ENCODE measurements at places on chromosomes 4 and X.

GRCh38 chr4:163707873-163708272, 213.4 kb downstream of the TMA16 start:
- no peak for DNase-seq

GRCh38 chr4:1298461-1298860, 8.8 kb downstream of the MAEA start:
- no peak for DNase-seq

GRCh38 chr4:116110713-116111112, 974.7 kb downstream of the TRAM1L1 start:
- DNase-seq, result no peak

DNA sequence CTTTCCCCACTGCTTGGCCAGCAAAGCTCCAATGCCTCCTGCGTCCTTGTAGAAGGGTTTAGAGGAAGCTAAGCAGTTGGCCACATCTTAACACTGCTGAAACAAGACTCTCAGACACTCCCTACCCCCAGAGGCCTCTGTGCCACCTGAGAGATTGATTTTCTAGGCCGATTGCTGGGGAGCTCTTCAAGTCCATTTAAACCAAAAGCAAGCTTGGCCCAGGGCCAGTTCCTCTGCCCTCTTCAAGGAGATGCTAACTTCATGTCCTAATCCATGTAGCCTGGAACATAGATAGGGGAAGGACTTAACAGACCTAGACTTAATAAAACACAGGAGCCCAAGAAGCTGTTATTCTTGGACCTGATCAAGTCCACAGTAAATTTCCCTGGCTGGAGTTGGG, 27.2 kb upstream of the FMR1NB start:
- DNase-seq, result no peak

DNA sequence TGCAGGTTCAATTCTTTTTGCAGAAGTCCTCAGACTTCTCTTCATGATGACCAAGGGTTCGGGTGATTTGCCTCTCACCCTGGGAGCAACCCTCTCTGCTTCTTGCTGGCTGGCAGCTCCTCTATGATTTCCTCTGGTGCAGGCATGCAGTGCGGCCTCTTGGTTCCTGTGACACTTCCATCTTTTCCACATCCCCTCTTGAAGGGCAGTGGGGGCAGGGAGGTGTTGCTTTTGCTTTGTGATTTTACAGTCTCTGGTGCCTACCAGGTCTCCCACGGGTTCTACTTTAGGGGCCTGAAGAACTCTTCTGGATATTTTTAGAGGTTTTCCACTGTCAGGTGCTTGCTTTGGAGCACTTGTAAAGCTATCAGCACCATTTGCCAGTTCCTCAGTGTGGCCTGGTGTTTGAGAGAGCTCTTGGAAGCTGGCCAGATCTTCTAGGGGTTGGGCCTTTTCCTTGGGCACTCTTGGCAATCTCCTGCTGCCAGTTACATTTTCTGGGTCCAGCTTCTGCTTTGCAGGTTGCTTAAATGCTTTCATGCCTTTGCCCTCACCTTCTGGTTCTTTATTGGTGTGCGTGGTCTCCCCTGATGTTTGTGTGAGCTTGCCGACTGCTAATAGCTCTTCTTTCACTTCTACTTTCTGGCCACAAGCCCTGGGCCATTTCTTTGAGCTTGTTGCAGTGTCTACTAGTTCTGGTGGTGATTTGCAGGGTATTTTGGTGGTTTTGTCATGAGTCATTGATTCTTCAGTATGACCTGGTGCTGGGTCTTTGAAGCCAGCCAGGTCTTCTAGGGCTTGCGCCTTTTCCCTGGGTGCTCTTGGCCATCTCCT, 11.5 kb upstream of the CHST7 start:
- no peak for DNase-seq

DNA sequence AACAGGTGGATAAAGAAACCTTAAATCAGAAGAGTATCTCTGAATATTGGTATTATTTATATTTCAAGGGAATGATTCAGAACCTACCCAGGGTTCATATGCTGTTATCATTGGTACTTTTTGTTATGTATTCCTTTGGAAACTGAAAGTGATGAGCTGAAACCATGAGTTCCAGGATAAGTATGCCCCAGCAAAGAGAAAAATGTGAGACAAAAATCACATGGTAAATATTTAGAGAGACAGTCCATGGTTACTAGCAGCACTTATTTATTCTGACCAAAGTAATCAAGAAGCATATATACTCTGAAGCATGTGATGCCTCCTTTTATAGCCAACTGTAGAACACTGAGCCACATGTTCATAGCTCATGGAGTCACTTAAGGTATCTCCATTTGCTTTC, 277.7 kb downstream of the ARAP2 start:
- no peak for DNase-seq

Data from COR-L47 (cell line).